ENCODE measurements at places on chromosomes 5 and 9. TPM values are rescaled to one million over a fixed set of nuclear protein-coding genes. Genes with fewer than 3 reads are reported as not detected.

The CCDC192 gene
- not detected for polyA plus RNA-seq

The KCNN2 gene
- 5.1 TPM for polyA plus RNA-seq

The PCDHB5 gene
- 0.22 TPM for polyA plus RNA-seq

The CETN3 gene
- polyA plus RNA-seq = 2.2 TPM

The PCDH1 gene
- 0.91 TPM for polyA plus RNA-seq

The ABCA1 gene
- polyA plus RNA-seq = 27.4 TPM

The RNF183 gene
- polyA plus RNA-seq = not detected

The ZNF462 gene
- 3.5 TPM for polyA plus RNA-seq

The RMRP gene
- polyA plus RNA-seq = 235 TPM

The ELOVL7 gene
- polyA plus RNA-seq = 0.05 TPM

The ORM2 gene
- polyA plus RNA-seq = not detected
